ENCODE measurements at places on chromosomes 6 and 20.
A peak's percentile ranks its signal among the peaks of the same experiment; 100 is the strongest.

- DNase-seq: no peak
These were observed 105.4 kb upstream of the PLEKHG1 start for GRCh38 chr6:150494241-150494640.

GRCh38 chr6:87982134-87982533, 65.5 kb upstream of the SPACA1 start:
- no peak for DNase-seq

DNA sequence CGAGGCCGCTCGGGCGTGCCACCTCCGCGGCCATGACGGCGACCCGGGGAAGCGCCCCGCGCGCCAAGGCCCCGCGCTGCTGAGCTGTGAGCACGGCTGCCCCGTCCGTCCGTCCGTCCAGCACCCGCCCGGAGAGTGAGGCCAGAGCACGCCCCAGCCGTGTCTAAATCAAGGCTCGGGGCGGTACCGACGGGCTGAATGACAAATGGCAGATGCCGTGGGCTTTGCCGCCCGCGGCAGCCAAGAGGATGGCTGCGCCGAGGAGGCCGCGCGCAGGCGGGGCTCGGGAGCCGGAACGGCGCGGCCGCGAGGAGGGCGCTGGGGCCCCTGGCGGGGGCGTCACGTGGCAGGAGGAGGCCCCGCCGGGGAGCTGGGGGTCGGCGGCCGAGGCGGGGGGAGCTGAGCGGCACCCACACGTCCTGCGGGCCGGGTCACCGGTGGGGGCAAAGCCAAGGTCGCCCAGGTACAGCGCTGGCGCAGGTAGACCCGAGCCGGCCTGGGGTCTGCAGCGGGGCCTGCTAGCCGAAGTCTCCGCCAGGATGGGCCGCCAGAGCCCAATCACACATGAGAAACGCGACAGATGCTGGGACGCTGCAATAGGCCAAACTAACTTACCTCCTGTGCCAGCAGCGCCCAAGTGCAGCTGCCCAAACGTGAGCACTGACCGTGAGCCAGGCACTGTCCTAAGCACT, at the start of gene PLAGL1:
TSS of gene PLAGL1 (minus strand) at position 140 of the 692 bp plus-strand sequence. CDS start 60,123 bp downstream, outside the sequence.
- DNase-seq: peak; percentile 31

DNA sequence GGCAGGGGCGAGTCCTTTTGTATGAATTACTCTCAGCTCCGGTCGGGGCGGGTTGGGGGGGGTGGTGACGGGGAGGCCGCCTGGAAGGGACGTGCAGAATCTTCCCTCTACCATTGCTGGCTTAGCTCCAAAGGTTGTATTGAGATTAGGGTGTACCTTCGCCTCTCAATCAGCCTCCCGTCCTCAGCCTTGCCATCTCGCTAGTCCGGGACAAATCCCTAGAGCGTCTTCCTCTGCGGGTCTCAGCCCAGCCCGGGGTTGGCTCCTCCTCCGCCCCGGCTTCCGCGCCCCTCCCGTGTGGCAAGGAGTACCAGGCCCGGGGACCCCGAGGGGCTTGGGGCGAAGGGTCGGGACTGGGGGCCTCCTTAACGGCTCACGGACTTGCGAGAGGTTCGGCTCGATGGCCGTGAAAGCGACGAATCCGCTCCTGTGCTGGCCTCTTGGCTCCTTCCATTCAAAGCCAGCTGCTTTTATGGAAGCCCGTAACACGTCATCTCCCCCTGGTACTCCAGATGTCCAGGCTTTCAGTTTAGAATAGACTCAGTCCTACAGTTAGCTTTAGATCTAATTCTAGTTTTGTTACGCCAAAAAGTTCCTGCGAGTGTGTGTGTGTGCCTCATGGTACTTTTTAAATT, 636 bp upstream of the EEF1A1 start:
- DNase-seq: no peak

- DNase-seq: no peak
These were observed 29.0 kb upstream of the ELOVL5 start for GRCh38 chr6:53377793-53378192.

- DNase-seq: peak; percentile 67
These were observed 161.4 kb downstream of the FOXC1 start for GRCh38 chr6:1770968-1771723.

DNA sequence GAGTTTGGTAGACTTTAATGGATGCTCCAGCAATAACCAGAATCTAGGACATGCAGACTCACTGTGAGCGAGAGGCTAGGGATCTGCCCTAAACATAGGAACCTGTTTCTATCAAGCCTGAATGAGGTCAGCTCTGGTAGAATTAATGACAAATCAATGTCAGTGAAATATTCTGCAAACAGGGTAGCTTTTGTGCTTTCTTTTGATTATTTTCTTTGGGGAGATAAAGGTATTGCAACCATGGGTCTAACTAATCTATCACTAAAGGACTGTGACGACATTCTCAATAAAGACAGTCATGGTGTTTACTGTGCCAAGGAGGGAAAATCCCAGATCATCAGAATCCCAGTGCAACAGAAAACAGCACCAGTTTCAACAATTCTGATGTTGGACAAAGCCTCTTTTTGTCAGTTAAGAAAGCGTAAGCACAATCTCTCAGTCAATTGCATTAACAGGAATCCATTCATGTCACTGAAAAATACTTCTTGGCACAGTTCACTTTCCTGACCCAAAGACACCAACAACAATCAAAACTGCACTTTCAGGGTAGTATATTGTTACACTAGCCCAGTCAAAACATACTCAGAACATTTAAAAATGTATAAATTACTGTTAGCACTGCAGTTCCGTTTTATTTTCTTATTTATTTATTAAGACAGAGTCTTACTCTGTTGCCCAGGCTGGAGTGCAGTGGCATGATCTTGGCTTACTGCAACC, 36.8 kb upstream of the SMIM29 start:
- no peak for DNase-seq
